ENCODE measurements at places on chromosomes 6 and 20.

GRCh38 chr6:45718871-45719270, 296.8 kb downstream of the CLIC5 start:
- DNase-seq = no peak

DNA sequence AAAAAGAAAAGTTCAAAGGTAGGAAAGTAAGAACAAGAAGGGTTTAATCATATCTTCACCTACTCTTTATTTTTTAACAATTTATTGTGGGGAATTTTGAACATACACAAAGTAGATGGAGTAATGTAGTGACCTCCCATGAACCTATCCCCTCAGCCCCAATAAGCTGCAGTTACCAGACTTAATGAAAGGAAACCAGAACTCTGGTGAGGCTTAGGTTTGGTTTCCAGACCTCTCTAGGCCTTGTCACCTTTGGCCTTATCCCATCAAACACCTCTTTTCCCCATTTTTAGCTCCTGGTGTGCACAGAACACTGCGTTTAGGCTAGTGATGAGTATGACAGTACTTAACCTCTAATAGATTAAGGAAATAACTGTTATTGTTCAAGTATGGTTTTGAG, 42.0 kb downstream of the CBFA2T2 start:
- no peak for DNase-seq

GRCh38 chr20:37615340-37616109, 78.3 kb upstream of the CTNNBL1 start:
- peak; percentile 54 for DNase-seq

- no peak for DNase-seq
Measured at GRCh38 chr20:12677925-12678324, 330.8 kb upstream of the SPTLC3 start.

DNA sequence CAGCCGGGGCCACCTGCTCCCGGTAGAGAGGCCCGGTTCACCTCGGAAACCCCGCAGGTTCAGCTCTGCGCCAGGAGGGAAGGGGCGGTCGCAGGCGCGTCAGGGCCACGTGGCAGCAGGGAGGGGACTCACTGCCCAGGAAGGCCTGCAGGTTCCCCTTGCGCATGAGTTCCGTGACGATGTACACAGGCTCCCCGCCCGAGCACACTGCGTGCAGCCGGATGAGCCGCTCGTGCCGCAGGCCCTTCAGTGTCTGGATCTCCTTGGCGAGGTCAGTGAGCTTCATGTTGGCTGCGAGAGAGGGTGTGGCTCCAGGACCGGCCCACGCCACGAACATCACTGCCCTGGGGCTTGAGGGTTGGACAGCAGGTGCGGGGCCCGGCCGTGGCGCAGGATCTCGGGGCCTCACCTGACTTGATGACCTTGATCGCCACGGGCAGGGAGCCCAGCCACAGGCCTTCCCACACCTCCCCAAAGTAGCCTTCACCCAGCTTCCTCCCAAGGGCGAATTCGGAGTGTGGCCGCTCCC, 4.9 kb upstream of the PTK6 start:
- DNase-seq = no peak

DNA sequence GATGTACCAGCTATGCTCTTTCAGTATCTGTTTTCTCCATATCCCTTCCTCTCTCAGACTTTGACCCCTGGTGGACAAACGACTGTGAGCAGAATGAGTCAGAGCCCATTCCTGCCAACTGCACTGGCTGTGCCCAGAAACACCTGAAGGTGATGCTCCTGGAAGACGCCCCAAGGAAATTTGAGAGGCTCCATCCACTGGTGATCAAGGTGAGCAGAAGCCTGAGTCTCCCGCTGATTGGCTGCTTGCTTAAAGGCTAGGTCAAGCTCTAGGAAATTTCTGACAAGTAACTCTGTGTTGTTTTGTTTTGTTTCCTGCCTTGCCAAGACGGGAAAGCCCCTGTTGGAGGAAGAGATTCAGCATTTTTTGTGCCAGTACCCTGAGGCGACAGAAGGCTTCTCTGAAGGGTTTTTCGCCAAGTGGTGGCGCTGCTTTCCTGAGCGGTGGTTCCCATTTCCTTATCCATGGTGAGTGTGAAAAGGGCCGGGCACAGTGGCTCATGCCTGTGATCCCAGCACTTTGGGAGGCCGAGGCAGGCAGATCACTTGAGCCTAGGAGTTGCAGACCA, 28.6 kb downstream of the C6orf89 start:
- no peak for DNase-seq

DNA sequence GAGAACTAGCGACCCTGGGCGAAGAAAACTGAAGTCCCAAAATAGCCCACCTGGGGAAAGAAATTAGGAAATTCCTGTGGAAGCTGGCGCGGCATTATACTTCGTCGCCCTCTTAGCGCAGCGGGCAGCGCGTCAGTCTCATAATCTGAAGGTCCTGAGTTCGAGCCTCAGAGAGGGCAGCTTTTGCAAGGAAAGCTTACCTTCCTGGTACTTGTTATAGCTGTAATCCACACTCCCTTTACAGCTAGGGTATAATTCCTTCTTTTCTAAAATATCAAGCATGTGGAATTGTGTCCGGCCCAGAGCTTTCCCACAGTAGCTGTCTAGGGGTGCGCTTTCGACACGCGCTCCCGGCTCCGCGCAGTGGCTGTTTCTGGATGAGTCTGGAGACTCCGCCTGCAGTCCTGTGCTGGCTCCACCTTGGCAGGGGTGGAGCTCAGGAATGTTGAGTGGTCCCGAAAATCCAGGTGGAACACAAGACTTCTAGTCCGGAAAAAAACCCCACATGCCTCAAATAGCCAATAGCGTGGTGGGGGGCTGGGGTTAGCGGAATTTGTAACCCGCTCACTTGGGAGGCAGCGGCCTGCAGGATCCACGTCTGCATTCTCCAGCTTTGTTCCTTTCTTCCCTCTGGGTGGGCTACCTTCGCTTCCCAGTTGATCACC, 83.7 kb upstream of the ZNF322 start:
- peak; percentile 0 for DNase-seq

DNA sequence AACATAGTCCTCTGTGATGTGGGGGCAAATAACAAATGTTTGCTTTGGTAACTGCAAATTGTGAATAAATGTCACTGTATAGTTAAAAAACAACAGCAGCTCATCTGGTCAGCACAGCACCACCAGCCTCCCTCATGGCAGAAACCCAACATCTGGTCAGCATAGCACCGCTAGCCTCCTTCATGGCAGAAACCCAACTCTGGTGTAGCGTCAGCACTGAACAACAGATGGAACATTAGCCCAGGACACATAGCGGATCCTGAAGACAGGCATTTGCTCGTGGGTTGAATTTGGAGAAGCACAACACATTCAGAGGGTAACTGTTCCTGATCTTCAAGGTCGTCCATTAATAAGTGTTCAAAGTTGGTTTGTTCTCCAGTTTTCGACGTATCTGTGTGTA, 265.9 kb downstream of the DLL1 start:
- no peak for DNase-seq

- DNase-seq = peak; percentile 49
Measured at GRCh38 chr6:2663123-2663522, 87.6 kb downstream of the MYLK4 start.

DNA sequence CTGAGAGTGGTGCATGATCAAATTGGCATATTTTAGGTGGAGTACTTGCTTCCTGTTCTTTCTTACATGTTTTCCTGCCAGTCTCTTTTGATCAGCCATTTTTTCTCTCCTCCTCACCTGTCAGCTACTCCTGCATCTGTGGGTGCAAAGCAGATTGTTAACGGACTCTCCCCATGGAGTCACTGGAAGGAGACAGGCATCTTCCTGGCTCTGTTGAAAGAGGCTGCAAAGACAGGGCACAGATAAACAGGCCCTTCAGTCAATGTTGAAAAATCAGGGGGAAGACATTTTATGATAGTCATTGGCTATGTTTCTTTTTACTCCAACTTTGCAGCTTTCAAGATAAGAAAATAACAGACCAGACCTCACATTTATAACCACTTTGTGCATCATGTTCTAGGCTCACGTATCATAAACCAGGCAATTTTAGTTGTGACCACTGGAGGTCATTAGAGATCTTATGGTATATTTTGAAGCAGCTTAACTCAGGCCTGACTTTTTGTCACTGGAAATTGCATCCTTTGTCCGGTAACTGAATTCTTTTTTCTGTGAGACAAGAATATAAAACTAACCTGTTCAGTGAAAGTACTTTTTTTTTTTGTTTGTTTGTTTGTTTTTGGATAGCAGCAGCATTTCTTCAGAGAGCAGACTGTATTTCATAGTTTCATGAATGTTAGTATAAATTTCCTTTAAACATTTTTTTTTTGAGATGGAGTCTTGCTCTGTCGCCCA, 20.1 kb downstream of the ECT2L start:
- DNase-seq = peak; percentile 73

GRCh38 chr20:61400499-61400898, 148.4 kb downstream of the CDH4 start:
- DNase-seq = no peak

- no peak for DNase-seq
Measured at GRCh38 chr6:119447921-119448320, 98.4 kb upstream of the MAN1A1 start.

DNA sequence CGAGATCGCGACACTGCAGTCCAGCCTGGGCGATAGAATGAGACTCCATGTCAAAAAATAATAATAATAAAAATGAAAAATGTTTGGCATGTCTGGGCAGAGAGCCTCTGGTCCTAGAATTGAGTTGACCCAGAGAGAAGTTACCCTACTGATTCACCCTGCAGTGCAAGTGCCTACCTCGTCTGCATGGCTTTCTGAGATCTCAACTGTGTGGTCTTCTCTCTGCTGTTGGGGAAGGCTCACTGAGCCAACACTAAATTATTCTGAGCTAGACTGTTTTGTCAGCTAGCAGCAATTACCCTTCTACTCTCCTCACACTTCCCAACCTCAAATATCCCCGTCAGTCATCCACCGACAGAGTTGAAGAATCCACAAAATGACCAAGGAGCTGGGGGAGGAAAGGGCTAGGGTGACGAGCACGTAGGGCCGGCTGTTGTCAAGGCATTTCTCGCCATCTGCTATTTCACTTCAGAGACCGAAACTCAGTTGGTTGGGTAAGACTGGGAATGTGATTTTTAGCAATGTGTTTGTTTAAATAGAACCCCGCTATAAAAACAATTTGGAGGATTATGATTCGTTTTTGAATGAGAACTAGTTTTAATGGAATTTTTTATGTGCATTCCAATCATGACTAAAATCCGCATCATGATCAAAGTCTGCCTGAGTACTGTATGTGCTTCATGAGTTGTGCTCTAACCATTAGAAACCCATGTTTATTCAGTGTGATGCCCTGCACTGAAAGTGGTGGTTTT, 9.4 kb downstream of the MAS1 start:
- no peak for DNase-seq

GRCh38 chr6:3748208-3749066, 3.1 kb downstream of the PXDC1 start:
- DNase-seq = peak; percentile 73

DNA sequence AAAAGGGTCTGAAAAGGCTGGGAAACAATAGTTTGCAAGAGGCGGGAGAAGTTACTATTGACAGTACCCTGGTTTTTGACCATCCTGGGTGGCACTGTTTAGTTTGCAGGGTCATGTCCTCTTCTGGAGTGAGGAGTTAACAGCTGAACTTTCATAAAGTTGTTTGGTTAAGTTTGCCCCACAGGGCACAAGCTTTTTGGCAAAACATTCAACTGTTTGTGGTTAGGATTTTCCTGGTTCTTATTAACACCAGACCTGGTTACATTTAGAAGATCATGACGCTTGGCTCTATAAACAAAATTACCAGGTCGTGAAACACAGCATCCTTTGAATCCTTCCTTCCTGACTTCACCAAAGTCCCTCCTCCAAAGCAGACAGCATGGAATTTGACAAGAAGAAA, 106.1 kb downstream of the RIN2 start:
- no peak for DNase-seq

DNA sequence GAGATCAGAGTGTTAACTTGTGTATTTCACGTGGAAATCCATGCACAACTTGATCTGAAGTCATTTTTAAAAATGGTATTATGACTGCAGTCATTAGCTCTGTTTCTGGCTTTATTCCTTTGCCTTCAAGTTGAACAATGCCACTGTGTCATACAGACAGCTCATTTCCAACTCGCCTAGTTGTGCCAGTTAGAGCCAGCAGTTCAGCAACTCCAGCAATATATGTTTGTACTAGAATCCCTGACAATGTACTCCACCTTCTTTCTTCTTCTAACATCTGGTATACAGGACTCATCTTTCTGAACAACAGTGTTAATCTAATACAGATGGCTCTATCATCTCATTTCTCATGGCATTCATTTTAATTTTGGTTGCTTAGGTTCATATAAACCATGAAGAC, 418.3 kb upstream of the POU3F2 start:
- no peak for DNase-seq

Data from NB4 (cell line).